ENCODE measurements at places on chromosomes 2 and 18.

DNA sequence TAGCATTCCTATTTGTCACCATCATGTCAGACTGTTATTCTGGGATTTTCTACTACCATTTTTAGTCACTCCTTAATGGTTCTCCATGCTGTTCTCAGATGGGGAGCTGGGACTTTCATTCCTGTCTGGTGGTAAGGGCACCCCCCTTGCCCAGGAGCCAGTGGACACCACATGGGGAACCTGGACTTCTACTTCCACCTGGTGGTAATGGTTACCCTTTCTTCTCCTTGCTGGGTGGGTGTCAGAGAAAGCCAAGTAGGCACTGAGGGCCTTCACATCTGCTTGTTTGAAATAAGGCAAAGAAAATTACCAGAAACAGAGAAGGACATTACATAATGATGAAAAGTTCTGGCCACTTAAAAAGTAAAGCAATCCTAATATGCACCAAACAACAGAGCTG, 239.8 kb downstream of the FHOD3 start:
- DNase-seq, result no peak

DNA sequence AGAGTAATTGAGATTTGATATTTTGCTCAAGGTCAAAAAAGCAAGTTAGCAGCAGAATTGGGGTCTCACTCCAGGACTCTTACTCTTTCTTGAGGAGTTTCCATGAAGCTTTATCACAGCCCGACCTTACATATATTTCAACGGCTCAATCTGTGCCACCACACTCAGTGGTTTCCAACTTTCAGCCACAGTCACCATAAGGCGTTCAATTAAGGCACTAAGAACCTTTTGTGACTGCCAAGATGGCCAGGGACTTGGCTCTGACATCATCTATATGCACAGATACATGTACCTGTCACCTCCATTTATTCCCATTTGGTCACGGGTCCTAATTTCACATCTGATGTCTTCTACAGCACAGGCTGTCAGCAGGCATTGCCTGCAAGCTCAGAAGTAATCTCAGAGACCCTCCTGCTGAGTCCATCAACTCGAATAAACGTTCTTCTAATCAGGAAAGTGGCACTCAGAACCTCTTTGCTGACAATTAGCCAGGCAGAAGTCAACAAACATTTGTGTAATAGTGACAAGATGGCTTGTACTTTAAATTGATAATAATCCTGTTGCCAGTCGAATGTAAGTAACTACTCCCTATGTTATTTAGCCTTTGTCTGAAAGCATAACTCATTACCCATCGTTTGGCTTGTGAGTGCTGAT, 16.1 kb downstream of the DYTN start:
- DNase-seq, result no peak

- DNase-seq, result no peak
These were observed 47.0 kb downstream of the CYP27C1 start for GRCh38 chr2:127173057-127173456.

- DNase-seq, result no peak
These were observed 37.4 kb upstream of the C1D start for GRCh38 chr2:68100189-68100588.

- DNase-seq, result no peak
These were observed 99.7 kb downstream of the LBH start for GRCh38 chr2:30331038-30331437.

GRCh38 chr18:41721103-41721790, 233.8 kb upstream of the PIK3C3 start:
- DNase-seq, result no peak

DNA sequence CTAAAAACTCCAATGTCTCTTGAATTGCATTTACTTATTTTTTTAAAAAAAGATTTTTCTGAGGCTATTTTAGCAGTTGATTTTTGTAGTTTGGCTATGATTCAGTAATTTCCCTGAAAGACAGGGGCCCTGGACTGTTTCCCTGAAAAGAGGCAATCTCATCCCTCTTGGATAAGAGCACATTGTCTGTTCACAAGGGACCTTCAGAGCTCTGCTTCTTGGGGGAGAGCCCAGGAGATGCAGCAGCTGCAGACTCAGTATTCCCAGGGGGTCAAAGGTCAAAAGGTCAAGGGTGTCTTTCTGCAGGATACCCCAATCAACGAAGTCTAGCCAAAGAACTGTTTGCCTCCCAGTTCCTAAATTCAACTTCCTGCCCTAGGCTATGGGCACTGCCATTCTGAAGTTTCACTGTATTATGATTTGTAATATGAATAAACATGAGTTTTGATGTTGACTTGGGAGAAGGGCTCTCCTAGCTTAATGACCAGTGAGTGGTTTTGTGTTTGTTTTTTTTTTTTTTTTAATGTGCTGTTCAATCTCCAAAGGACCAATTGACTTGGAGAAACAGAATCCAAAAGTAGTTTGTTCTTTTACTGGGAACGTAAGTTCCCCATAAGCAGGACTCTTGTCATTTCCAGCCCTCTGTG, 157.0 kb upstream of the SERPINE2 start:
- no peak for DNase-seq

GRCh38 chr2:217966423-217967070, 36.2 kb downstream of the TNS1 start:
- DNase-seq, result no peak

- DNase-seq, result no peak
These were observed 82.3 kb downstream of the NDUFA10 start for GRCh38 chr2:239942871-239943311.

DNA sequence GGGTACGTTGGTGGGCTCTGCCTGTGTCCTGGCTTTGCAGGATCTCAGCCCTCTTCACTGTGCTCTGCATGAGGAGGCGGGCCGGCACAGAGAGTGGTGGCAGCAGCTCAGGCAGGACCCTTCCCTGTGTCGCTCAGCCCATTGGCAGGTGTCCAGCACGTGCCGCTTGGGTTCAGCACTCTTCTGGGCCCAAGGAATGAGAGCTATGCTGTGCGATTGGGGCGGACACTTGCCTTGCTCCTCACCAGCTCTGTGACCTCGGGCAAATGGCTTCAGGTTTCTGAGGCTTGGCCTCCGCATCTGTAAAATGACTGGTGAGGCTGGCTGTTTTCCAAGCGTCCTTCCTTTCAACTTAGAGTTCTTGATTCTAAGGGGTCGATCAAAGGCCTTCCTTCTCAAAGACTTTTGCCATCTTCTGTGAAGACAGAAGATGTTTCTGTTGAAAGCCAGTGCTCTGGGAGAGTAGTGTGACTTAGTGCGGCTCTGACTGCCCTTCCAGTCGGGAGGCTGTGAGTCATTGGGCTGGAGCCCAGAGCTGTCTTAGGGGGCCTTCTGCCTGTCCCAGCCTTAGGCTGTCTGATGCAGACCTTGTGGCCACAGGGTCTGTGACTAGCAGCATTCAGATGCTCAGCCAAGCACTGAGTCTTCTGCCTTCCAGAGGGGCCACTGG, 35.6 kb downstream of the GLI2 start:
- no peak for DNase-seq

- DNase-seq, result no peak
These were observed 27.7 kb downstream of the EIF2AK3 start for GRCh38 chr2:88599527-88599926.

GRCh38 chr2:182941919-182942318, 75.5 kb upstream of the FRZB start:
- no peak for DNase-seq

DNA sequence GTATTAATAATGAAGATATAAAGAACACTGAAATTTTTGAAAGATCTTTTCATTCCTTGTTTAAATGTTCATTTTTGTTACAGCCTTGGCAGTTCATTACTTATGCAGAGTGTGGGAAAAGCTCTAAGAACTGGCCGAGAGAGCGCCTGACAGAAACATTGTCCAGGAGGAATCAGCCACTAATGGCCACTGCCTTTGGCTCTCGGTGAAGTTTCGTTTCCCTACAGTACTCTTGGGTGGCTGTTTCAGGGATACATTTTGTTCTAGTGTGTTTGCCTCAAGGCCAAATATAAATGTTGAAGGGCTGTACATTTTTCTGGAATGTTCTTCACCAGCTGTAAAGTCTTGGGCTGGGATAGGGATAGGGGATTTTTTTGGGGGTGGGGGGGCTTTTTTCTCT, 10.7 kb downstream of the SPTBN1 start:
- DNase-seq, result no peak

DNA sequence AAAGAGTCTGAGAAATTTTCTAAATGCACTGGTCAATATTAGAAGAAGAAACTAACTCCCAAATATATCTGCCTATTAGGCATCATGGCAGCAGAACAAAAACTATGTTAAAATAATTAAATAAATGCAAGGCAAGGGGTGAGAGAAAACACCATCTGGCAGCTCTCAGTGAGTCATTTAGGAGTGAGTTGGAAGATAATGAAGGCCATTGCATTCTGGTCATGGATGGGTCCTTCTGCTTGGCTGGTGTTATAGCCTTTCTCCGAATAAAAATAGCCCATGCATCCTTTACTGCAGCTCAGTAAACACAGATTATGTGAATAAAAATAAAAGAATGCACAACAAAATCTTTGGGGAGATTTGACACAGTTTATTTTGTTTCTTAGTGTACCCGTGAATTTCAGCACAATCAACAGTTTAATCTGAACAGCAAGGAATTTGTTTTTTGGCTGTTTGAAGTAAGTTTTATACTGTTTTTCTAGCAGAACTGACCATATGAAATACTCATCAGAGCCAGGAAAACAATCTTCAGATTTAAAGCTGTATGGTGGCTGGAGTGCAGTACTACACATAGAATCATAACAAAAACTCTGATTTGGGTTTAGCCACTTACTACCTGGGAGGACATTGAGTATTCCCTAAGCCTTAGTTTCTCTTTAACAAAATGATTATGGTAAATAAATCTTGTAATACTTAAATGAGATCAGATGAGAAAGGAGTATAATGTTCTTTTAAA, 225.1 kb upstream of the ITGA4 start:
- DNase-seq, result peak; percentile 76

- no peak for DNase-seq
These were observed 29.1 kb upstream of the ALK start for GRCh38 chr2:29950481-29950880.

DNA sequence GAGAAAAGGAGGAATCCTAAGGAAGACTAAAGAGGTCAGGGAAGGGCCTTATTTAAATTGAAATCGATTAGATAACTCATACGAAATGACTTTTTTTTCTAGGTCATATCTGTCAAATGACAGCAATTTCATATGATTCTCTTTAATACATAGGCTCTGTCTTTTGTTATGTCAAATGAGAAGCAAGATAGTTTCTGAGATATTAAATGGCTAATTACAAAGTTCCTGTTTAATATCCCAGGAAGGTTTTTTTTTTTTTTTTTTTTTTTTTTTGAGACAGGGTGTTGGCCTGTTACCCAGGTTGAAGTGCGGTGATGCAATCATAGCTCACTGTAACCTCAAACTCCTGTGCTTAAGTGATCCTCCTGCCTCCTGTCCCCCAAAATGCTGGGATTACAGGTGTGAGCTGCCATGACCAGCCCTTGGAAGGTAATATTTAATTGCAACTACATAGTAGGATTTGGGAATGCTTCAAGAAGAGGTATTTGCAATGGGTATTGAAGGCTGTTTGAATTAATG, 48.0 kb upstream of the RMND5A start:
- no peak for DNase-seq

GRCh38 chr18:39299152-39299551, 1733.6 kb upstream of the CELF4 start:
- DNase-seq, result no peak

DNA sequence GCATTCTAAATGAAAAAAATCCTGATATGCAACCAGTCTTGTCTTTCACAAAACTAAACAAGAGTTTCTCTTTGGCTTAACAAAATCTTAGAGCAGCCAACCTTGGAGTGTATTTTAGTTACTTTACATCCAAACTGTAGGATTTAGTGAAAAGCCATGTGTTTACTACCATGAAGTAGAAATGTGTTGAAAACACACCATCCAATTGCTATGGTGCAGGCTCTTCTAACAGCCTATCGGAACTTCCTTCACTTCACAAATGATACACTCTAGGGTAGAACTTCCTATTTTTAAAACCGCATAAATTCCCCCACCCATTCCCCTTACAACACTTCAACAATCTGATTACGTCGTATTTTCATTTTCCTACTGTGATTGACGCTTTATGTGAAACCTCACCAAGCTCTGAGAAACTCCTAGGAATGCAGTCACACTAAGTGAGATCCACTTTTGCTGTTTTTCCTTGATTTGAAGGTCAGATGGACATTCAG, 74.4 kb upstream of the MAP4K4 start:
- DNase-seq, result no peak

DNA sequence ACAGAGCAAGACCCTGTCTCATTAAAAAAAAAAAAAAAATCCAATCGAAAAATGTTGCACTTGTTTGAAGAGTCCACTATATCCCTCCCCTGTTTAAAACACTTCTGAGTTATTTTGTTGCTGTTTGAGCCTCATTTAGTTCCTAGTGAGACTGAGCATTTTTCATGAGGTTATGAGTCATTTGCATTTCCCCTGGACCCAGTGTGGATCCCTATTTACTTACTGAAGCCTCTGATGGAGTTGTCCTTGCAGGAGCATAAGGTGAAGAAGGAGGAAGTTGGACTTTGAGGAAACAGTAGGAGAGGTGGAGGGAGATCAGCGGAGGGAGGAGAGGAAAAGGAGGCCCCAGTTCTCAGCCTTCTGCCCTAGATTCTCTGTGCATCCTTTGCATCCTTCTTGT, 5.1 kb downstream of the CXCR1 start:
- no peak for DNase-seq

DNA sequence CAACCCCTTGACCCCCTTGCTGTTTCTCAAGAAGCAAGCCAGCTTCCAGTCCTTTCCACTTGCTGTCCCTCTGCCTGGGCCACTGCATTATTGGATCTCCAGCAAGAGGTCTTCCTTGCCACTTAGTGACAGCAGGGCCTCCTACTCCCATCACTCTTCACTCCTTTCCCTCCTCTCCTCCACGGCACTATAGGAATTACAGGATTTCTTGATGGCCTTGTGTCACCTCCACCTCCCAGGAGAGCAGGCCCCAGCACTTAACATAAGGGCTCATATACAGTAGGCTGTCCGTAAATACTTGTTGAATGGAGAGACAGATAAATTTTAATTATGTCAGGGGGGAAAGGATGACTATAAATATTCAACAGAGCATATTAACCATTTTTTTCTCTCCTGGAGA, 129.4 kb downstream of the SP3 start:
- DNase-seq, result no peak

- DNase-seq, result no peak
These were observed 293.6 kb upstream of the SESTD1 start for GRCh38 chr2:179558010-179558934.

- no peak for DNase-seq
These were observed 117.4 kb upstream of the ACKR3 start for GRCh38 chr2:236452238-236452637.

DNA sequence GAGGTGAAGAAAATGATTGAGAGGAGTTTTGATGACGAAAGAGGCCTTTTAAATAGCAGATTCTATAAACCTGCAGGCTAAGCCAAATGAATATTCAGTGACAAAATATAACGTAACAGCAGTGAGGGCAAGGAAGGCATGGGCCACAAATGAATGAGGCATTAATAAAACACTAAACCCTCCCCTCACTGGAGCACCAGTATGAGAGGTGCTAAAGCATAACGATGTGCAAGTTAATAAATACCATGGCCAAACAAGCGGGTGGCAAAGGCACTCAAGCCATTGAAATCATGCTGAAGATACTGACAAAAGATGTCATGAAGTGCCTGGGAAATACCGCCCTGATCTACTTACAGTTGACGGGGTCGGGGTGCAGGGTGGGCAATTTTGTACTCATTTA, 30.2 kb upstream of the LONRF2 start:
- no peak for DNase-seq
